ENCODE measurements at places on chromosomes 5 and 9. TPM values are rescaled to one million over a fixed set of nuclear protein-coding genes. Genes with fewer than 3 reads are reported as not detected.

The FASTKD3 gene
- 22.7 TPM for polyA plus RNA-seq

The STPG3 gene
- polyA plus RNA-seq: 0.69 TPM

DNA sequence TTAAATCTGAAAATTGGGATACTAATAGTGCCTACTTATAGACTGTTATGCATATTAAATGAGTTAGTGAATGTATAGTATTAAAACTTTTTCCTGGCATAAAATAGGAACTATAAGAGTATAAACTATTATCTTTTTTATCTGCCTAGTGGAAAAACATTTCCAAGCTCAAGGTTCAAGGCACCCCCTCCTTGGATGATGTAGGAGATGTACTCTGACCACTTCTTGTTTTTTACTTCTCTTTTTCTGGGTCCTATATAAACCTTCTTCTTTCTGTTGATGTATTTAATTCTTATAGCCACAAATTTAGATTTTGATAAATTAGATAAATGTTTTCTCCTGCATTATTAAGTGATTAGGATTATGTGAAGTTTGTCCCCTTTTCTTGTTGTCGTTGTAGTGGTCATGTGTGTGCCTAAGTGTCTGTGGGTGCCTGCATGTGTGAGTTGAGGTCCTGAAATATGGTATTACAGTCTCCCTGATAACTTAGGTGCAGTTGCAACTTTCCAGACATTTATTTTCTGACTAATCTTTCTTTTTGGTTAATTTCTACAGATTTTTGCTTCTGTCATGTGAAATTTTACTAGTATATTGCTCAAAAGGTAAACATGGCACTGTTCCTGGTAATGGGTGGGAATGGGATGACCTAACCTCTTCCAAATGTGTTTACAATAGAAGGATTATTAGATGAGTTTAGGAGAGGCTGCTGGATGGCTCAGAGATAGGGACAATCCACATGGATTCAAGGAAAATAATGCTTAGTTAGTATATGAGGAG is 160.8 kb upstream of the CDKN2B start:
- DNase-seq: no peak
- no peak overlapping the region for H3K4me3 ChIP-seq
- peaks cover 20% of the 10 kb centered on the region for H3K4me1 ChIP-seq
- no peaks in the 10 kb centered on the region for H3K27me3 ChIP-seq
- H3K36me3 ChIP-seq: no peaks in the 10 kb centered on the region

The ADAMTS2 gene
- 37.0 TPM for polyA plus RNA-seq

DNA sequence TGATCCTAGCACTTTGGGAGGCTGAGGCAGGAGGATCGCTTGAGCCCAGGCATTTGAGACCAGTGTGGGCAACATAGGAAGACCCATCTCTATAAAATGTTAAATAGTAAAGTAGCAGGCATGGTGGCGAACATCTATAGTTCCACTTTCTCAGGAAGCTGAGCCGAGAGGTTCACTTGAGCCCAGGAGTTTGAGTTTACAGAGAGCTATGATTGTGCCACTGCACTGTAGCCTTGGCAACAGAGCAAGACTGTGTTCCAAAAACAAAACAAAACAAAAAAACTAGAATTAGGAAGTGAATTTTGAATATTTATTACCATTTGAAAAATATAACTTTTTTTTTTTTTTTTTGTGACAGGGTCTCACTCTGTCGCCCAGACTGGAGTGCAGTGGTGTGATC is 26.8 kb upstream of the PAX5 start:
- H3K27me3 ChIP-seq: peaks cover 1% of the 10 kb centered on the region
- DNase-seq: no peak
- no peak overlapping the region for H3K27ac ChIP-seq
- no peaks in the 10 kb centered on the region for H3K4me1 ChIP-seq
- H3K4me3 ChIP-seq: no peak overlapping the region
- H3K36me3 ChIP-seq: no peaks in the 10 kb centered on the region

The PRDM9 gene
- not detected for polyA plus RNA-seq

The MZB1 gene
- polyA plus RNA-seq: 0.41 TPM

The CHSY3 gene
- 8.6 TPM for polyA plus RNA-seq

DNA sequence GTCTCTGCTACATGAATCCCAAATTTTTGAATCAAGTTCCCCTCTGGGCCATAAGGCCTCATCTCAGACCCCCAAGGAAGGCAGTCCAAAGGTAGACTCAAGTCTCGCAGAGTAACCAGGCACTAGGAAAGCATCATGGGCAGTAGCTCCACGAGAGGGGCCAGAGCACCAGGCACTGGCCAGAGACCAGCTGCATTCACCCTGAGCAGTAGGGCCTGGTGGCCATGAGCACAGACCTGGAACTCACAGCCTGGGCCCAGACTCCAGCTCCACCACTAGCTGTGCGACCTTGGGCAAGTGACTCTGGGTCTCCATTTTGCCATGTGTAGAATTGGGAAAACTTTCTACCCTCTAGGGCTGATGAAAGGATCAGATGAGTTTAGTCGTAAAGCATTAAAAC is 28.5 kb downstream of the NANS start:
- H3K36me3 ChIP-seq: peaks cover 3% of the 10 kb centered on the region
- no peaks in the 10 kb centered on the region for H3K27me3 ChIP-seq
- H3K27ac ChIP-seq: no peak overlapping the region
- peaks cover 28% of the 10 kb centered on the region for H3K4me1 ChIP-seq
- DNase-seq: no peak
- no peak overlapping the region for H3K4me3 ChIP-seq

GRCh38 chr9:104092875-104093600 is 1.1 kb upstream of the SMC2 start:
- H3K27ac ChIP-seq: peak overlapping the region; percentile 96
- peak overlapping the region; percentile 50 for H3K4me3 ChIP-seq
- peaks cover 41% of the 10 kb centered on the region for H3K4me1 ChIP-seq
- no peak for DNase-seq

The TMEFF1 gene
- polyA plus RNA-seq: 1.7 TPM

The SLC6A18 gene
- not detected for polyA plus RNA-seq

GRCh38 chr9:104088416-104088815 is 5.7 kb upstream of the SMC2 start:
- no peaks in the 10 kb centered on the region for H3K27me3 ChIP-seq
- no peak overlapping the region for H3K27ac ChIP-seq
- no peaks in the 10 kb centered on the region for H3K36me3 ChIP-seq
- no peak for DNase-seq

DNA sequence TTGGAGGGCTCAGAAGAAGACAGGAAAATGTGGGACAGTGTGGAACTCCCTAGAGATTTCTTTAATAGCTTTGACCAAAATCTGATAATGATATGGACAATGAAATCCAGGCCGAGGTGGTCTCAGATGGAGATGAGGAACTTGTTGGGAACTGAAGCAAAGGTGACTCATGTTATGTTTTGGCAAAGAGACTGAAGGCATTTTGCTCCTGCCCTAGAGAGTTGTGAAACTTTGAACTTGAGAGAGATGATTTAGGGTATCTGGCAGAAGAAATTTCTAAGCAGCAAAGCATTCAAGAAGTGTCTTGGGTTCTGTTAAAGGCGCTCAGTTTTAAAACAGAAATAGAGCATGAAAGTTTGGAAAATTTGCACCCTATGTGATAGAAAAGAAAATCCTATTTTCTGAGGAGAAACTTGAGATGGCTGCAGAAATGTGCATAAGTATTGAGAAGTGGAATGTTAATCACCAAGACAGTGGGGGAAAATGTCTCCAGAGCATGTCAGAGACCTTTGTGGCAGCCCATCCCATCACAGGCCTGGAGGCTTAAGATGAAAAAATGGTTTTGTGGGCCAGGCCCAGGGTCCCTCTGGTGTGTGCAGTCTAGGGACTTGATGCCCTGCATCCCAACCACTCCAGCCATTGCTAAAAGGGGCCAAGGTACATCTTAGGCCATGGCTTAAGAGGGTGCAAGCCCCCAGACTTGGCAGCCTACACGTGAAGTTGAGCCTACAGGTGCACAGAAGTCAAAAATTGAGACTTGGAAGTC is 463.7 kb upstream of the TLE4 start:
- H3K36me3 ChIP-seq: no peaks in the 10 kb centered on the region
- H3K27ac ChIP-seq: no peak overlapping the region
- DNase-seq: no peak
- no peaks in the 10 kb centered on the region for H3K4me1 ChIP-seq
- no peaks in the 10 kb centered on the region for H3K27me3 ChIP-seq

The SVEP1 gene
- 34.4 TPM for polyA plus RNA-seq

GRCh38 chr5:160439205-160439600 is 17.5 kb downstream of the PTTG1 start:
- H3K4me3 ChIP-seq: peak overlapping the region; percentile 18
- H3K27ac ChIP-seq: no peak overlapping the region
- DNase-seq: peak; percentile 84
- H3K27me3 ChIP-seq: no peaks in the 10 kb centered on the region
- H3K36me3 ChIP-seq: no peaks in the 10 kb centered on the region

GRCh38 chr5:135834639-135835529 is at the start of gene SLC25A48:
TSS of gene SLC25A48 (plus strand) at chr5:135834663. CDS start at chr5:135834848, 185 bp downstream.
- peaks cover 92% of the 10 kb centered on the region for H3K27me3 ChIP-seq
- H3K36me3 ChIP-seq: no peaks in the 10 kb centered on the region
- H3K27ac ChIP-seq: no peak within 1 kb of the TSS

DNA sequence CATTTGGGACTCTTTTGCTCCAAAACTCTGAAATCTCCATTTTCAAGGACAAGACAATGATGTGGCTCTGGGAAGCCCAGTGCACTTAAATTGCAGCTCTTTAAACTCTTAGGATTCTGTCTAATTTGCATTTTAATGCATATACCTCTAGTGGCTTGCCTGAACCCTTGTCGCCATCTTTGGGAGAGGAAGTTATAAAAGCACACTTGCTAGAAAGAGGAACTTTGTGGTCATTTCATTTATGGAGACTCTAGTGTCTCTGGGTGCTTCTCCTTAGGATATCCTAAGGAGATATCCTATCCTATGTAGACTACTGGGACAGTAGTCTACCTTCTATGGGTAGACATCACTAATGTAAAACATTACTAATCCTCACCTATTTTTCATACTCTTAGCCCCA is 77.3 kb upstream of the SLC1A3 start:
- no peak overlapping the region for H3K27ac ChIP-seq
- no peak overlapping the region for H3K4me3 ChIP-seq
- DNase-seq: no peak
- no peaks in the 10 kb centered on the region for H3K27me3 ChIP-seq

DNA sequence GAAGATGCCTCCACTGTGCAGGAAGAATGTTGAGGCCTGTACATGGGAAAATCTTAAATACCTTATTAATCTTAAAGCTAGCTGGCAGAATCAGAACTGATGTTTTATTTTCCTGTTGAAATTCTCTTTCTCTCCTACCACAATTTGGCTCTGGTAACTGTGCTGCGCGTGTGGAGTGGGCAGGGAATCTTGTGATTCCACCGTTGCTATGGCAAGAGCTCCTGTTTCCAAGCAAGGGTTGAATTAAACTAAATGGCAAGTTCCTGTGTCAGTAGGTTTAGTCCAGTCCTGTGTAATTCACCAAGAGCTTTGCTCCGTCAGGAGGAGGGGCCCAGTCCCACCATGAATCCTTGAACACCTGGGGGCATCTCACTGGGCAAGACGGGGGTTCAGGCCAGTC is 36.4 kb downstream of the NXNL2 start:
- no peak overlapping the region for H3K27ac ChIP-seq
- no peaks in the 10 kb centered on the region for H3K27me3 ChIP-seq
- no peak overlapping the region for H3K4me3 ChIP-seq
- H3K36me3 ChIP-seq: no peaks in the 10 kb centered on the region
- no peaks in the 10 kb centered on the region for H3K4me1 ChIP-seq

DNA sequence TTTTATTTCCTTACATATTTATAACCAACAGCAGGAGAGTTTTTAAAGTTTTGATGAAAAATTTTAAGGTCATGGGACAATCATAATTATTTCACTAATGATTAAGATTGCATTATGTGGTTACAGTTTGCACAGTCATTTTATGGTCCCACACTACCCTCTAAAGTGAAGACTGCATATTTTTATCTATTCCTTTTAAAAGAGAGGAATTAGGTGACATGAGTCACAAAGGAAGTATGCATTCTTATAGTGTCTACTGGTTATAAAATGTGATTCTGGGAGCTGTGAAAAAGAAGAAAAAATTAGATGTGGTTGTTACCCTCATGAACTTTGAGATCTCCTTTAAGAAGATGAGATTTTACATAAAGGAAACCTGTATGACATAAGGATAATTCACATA is 87.9 kb upstream of the GRIA1 start:
- H3K27me3 ChIP-seq: no peaks in the 10 kb centered on the region
- no peak overlapping the region for H3K27ac ChIP-seq
- no peaks in the 10 kb centered on the region for H3K4me1 ChIP-seq
- DNase-seq: no peak
- H3K4me3 ChIP-seq: no peak overlapping the region

The SPATA24 gene
- polyA plus RNA-seq: 9.1 TPM

- H3K4me3 ChIP-seq: no peak overlapping the region
- H3K27ac ChIP-seq: no peak overlapping the region
- H3K27me3 ChIP-seq: peaks cover 88% of the 10 kb centered on the region
- peaks cover 4% of the 10 kb centered on the region for H3K4me1 ChIP-seq
- no peak for DNase-seq
Observed at GRCh38 chr5:73446631-73447529, 1.7 kb downstream of the FOXD1 start.

- no peak for DNase-seq
- no peaks in the 10 kb centered on the region for H3K27me3 ChIP-seq
- H3K36me3 ChIP-seq: no peaks in the 10 kb centered on the region
- H3K4me3 ChIP-seq: no peak overlapping the region
Observed at GRCh38 chr9:111236332-111236731, 93.7 kb downstream of the OR2K2 start.

DNA sequence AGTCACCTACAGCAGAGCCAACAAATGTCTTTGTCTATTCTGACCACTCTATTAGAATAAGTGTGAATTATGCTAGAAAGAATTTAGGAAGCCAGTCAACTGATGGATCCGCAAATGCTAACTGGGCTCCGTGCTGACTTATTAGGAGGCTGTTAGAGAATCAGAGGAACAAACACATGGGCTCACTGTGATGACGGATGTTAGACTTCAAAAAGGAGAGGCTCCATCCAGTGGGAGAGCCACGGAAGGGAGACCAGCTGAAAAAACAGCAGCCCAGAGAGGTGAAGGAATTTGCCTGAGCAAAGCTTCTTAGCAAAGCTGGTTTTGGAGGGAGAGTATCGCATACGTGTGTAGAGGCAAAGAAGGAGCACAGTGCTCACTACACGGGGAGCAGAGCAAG is 5.8 kb upstream of the TGFBI start:
- no peaks in the 10 kb centered on the region for H3K36me3 ChIP-seq
- H3K27ac ChIP-seq: no peak overlapping the region
- no peak overlapping the region for H3K4me3 ChIP-seq

DNA sequence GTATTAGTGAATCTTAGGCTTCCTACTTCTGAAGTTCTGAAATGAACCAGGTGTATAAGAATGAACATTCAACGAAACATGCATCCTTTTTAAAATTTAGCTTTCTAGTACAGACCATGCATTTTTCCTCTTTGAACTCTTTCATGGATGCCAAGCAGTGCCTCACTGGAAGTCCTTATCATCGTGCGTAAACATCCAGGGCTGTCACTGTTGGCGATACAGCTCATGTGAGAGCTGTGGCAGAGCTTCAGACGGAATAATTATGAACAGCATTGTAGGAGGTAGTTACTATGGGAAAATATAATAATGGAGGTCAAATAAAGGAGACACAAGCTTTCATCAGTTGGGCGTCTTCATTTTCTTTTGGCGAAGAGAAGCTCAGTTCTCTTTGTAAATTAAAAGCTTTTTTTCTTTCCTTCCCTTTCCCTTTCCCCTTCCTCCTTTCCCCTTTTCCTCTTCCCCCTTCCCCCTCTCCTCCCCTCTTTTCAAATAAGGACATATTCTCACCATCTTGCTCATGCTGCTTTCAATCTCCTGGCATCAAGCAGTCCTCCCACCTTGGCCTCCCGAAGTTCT is 167.3 kb downstream of the KDM4C start:
- no peak for DNase-seq
- no peak overlapping the region for H3K27ac ChIP-seq
- no peaks in the 10 kb centered on the region for H3K36me3 ChIP-seq
- no peaks in the 10 kb centered on the region for H3K4me1 ChIP-seq
- no peaks in the 10 kb centered on the region for H3K27me3 ChIP-seq
- H3K4me3 ChIP-seq: no peak overlapping the region

The ZNF484 gene
- 9.1 TPM for polyA plus RNA-seq

Data from left lung (tissue), 14 donors.